ENCODE measurements at places on chromosomes 11 and 22.

GRCh38 chr11:62593434-62594044 is 2.2 kb upstream of the TUT1 start:
- peak; percentile 76 for DNase-seq

DNA sequence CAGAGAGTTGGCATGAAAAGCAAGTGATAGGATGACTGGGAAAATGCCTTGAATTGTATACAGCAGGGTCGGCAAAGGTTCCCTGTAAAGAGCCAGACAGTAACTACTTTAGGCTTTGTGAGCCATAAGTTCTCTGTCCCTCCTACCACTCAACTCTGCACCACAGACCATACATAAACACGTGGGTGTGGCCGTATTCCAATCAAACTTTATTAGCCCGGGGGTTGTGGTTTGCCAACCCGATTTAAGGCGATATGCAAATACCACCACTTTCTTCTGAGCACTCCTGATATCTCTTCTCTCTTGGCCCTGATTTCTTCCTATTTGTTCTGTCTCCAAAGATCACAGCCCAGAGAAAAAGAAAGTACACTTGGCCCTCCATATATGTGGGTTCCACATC is 87.5 kb downstream of the MN1 start:
- peak; percentile 47 for DNase-seq

DNA sequence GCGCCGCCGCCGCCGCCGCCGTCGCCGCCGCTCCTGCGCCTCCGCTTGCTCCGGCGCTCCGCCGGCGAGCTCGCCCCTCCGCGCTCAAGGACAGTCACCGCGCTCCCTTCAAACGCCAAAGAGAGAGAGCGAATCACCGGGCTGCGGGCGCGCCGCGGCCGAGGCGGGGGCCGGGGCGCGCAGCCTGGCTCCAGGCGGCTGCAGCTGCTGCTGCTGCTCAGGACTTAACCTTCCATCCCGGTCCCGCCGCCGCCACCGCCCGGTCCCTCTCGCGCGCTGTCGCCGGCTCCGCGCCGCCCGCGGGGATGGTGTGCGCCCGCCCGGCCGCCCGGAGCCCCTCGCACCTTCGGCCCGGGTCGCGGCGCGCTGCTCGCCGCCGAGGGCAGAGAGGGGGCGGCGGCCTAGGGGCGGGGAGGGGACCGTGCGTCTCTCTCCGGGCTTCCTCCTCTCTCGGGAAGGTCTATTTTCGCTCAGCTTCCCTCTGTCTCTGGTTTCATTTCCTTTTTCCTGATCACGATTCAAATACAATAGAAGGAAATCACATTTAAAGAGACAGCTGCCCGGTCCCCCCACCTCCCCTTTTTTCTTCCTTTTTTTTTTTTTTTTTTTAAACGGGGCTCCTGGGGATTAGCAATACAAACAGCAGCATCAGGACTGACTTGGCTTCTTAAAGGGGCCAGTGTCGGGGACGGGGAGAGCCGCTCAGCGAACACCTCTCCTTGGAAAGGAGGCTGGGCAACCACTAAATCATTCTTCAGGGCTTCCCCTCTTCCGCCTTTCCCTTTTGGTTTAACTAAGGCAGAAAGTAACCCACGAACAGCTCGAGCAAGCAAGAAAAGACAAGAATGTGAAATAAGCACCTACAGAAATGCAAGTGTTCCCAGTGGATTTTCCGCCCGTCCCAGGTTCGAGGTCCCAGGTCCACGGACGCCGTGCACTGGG is 22.1 kb downstream of the LMO2 start:
- DNase-seq, result peak; percentile 44

GRCh38 chr11:121514432-121515334 is 61.9 kb upstream of the SORL1-AS1 start:
- no peak for DNase-seq

DNA sequence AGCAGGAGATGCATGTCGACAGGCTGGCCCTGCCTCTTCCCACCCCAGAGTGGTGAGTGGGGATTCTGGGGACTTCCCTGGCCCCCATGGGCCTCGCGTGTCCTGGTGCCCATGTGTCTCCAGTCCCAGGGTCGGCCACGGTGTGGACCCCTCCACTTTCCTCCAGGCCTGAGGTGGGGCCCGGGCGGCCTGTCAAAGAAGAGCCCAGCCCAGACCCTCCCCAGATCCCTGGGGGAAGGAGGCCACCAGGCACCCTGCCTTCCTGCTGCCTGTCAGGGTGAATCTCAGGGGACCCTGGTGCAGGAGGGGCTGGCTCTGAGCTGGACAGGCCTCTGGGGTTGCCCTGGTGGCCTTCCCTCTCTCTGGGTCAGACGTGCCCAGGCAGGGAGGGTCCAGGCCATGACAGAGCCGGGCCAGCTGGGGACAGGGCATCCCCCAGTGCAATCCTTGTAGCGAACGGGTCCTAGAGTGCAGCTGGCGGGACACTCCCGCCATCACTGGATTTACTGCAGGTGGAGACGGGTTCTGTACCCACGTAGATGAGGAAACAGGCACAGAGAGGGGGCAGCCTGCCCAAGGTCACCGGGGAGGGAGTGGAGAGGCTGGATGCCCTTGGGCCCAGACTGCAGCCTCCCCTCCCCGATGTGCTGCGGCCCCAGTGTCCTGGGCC is 13.5 kb upstream of the MUC6 start:
- peak; percentile 1 for DNase-seq

- no peak for DNase-seq
Measured at GRCh38 chr11:131763193-131763890, 392.9 kb downstream of the NTM start.

DNA sequence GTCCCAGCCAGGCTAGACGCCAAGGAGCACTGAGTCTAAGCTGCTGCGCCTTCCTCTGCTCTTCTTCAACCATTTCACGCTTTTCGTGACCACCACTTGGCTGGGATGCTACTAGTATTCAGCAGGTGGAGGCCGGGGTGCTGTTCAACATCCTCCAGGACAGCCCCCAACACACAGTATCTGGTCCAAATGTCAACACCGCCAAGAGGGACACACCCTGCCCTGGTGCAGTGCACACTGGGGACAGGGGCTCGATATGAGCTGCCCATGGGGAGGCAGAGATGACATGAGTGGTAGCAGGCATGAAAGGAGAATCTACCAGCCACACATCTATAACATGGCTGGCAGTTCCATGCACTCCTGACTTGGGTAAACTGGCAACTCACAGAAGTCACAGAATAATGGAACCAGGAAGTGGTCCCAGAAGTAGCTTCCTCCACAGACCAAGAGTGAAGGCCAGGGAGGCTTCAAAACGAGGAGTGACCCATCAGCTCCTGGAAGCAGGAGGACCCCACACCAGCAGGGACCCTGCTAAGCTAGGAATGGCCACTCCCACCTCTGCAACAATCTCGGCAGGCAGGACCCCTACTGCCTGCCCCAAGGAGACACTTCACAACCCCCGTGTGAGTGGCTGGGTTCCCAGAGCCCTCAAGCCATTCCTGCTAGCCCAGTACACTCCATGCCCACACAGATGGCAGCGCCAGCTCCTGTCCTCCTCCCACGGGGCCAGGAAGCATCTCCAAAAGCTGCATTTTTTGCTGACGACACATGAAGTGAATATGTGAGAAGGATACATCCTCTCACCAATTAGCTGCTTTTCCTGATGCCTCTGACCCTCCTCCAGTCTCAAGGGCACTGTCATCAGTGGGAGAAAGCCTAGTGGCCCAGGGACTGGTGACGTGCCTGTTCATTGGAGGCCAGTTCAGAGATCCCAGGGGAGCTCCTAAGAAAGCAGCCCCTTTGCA is 78.8 kb downstream of the DGCR2 start:
- no peak for DNase-seq

- no peak for DNase-seq
Measured at GRCh38 chr22:19139001-19139356, 5.5 kb downstream of the ESS2 start.

DNA sequence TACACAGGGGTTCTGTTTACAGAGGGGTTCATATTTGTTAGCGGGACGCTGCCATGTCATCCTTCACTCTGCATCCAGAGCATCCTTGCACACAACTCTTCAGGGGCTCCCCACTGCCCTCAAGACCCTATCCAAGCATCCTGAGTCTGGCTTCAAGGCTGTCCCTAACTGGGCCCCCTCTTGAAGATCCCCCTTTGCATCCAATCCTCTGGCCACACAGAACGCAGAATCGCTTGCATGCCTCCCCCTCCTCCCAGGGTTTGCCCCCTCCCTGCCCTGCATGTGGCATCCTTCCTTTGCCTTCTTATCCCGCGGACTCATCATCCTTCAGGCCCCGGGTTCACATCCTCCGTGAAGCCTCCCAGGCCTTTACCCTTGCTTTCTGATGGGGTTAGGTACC is 18.6 kb downstream of the C1QTNF6 start:
- DNase-seq, result no peak

GRCh38 chr11:76148941-76149613 is 57.2 kb downstream of the WNT11 start:
- DNase-seq, result no peak

DNA sequence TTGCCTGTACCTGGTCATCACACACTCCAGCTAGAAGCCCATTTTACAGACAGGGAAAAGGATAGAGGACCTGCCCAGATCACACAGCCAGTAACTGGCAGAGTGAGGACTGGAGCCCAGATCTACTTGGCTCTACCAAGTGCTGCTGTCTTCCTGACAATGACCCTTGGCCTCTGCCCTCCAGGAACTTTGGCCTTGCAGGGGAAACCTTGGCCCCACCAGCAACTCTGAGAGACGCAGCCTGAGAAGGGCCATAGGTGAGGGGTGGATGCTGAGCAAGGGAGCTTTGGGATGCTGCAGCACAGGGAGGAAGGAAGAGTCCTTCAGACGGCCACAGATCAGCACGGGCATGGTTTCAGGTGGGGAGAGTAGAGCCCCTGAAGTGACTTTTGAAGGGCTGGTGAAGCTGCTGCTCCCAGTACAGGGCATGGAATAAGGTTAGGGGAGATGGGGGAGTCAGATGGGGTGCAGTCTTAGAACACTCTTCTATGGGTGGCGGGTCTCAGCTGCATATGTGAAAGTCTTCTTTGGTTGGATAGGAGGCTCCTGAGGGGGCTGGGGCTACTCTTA is 2.0 kb upstream of the CAPN5 start:
- no peak for DNase-seq

DNA sequence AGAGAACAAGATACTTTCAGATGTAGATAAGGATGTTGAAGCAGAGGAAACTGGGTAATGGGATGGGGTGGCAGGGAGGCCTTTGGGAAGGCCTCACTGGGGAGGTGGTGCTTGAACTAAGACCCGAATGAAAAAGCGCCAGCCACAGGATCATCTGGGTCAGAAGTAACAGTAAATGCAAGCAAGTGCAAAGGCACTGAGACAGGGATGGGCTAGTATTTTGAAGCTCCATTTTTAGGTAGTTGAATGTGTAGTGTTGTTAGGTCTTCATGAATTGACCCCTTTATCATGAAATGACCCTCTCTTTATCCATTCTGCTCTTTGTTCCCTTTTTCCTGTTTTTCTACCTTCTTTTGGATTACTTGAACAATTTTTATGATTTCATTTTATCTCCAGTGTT is 6.2 kb upstream of the PACS1 start:
- no peak for DNase-seq

DNA sequence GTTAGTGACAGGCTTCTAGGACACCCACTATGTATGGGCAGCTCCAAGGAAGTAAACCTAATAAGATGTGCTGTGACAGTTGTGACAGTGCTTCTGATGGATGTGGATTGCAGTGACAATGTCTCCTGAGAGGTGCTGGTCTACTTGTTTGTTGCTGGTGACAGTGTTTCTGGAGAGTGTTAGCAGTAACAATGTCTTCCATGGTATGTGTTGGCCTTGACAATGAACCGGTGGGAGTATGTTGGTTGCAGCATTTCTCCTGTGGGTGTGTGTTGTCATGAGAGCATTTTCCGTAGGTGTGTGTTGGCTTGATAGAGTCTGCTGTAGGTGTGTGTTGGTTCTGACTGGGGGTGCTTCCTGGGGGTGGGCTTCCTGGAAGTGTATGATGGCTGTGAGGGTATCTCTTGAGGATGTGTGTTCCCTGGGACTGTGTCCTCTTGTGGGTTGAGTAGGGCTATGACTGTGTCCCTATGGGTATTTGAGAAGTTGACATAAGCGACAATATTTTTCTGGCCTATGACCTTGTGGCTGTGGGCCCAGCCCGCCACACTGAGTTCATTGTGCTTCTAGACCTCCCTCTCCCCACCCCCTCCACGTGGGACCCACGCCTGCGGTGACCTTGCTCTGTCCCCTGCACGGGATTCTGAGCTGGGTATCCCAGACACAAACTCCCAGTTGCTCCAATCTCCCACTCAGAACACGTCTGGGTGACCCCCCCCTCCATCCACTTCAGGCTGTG is 1.2 kb downstream of the DCHS1 start:
- no peak for DNase-seq

GRCh38 chr11:56271092-56271491 is 2.9 kb upstream of the OR5T1 start:
- DNase-seq, result no peak

GRCh38 chr11:112795142-112795815 is 165.9 kb upstream of the NCAM1 start:
- DNase-seq, result peak; percentile 59

DNA sequence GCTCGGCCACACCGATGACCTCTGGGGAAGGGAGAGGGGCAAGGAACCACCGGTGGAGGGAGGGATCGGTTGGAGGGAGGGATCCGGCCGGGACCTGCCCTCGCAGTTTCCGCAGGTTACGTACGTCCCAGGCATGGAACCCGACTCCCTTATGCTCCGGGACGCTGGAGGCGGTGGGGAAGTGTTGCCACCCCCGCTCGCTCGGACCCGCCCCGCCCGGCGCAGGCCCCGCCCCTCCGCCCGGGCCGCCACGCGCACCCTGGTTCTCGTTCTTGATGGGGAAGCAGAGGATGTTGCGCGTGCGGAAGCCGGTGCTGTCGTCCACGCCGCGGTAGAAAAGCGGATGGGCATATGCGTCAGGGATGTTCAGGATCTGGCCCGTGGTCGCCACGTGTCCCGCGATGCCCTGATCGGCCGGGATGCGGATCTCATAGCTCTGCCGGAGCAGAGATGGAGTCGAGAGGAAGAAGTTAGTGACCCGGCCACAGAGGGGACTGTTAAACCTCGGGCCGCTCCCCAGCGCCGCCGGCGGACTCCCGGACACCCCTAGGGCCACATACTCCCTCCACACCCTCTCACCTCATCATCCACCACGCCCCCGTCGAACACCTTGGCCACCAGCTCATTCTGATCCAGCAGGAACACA is 89.8 kb downstream of the PDE2A start:
- DNase-seq, result peak; percentile 35

DNA sequence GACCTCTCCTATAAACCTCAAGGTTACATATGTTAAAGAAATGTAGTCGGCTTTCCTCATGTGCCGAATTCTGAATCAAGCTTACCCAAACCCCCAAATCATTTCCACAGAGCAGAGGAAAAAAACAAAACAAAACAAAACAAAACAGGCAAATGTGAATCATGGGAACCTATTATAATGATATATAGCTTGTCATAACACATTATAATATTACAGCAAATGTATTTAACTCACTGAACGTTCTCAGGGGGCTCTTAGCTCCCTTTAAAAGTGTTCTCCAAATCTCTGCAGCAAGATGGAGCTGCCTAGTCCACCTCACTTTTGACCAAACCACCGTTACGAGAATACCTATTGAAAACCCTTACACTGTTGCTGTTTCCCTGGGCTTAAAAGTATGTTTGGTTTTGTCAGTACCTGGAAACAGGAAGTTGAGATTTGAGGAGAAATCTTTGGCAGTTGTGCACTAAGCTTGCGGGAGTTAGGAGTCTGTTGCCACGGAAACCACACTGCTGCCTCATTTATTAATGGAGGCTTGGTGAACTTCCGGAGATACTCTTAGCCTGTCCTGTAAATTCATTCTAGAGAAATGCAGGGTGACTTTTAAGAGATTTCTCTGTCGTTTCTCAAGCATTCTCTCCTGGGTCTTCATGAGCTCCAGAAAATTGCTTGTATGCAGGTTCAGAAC is 167.0 kb upstream of the RASSF10 start:
- peak; percentile 68 for DNase-seq

GRCh38 chr11:6200975-6201374 is 2.0 kb downstream of the OR52W1 start:
- DNase-seq, result no peak

GRCh38 chr22:37485395-37486223 is 575 bp downstream of the MFNG start:
- DNase-seq, result no peak

Measured in Daoy (cell line).